ENCODE measurements at places on chromosomes 7 and 10. TPM values are rescaled to one million over a fixed set of nuclear protein-coding genes. Genes with fewer than 3 reads are reported as not detected.

Gene SVIL
- total RNA-seq: 9.8 TPM

Gene HDAC9
- 0.48 TPM for total RNA-seq

Gene ARMC3
- not detected for total RNA-seq

Gene KIN
- total RNA-seq: 12.0 TPM

Gene FAM25G
- not detected for total RNA-seq

Gene BMPER
- not detected for total RNA-seq

All from activated T-helper 2 cell treated with anti-CD3 and anti-CD28 coated beads, Interferon-gamma antibody, Interleukin-2, Interleukin-4, amounts not matched to agents 10 μg/mL and 5 μg/mL and 100 μg/mL, durations not matched to agents 14 hours and 24 hours and 36 hours (primary cell).